ENCODE measurements at places on chromosomes 2 and 18.

DNA sequence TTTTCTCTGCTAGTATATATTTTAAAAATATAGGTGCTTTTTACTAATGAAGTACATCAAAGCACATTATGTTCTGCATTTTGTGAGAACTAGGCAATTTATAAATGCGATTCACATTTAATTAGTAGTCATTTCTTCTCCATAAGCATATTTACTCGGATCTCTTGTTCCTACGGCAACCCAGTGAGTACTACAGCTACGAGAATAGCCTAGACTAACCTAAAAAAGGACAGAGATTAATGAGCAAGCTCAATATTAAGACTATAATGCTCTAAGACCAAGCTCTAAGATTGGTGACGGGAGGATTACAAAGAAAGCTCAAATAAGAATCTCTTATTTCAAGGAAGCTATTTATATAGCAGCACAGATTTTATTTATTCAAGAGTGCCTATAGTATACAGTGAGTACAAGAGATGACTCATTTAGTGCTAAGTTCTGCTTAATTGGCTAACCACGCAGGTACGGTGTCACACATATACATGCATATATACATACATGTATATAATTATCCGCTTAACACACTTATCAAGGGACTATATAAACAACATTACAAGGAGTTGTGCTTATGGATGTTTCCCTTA, 364.7 kb downstream of the GPD2 start:
- no peak for DNase-seq

DNA sequence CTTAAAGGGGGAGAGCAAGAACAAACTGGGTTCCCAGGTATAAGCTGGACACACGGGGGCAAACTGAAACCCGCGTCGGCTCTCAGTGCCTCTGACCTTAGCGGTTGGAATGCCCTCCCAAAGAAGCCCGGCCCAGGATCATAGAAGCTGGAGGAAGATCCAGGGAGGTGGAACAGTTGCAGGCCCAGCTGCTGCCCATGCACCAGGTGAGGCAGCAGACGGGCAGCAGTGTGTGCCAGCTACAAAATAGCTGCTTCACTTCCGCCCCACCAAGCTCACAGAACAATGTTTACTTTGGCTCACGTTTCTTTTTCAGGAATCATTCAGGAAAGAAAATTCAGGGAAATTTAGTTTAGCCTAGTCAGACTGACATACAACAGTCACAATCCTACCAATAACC, 3.9 kb upstream of the ERMN start:
- no peak for DNase-seq

GRCh38 chr2:98948956-98949739, 13.1 kb upstream of the CRACDL start:
- DNase-seq, result no peak

DNA sequence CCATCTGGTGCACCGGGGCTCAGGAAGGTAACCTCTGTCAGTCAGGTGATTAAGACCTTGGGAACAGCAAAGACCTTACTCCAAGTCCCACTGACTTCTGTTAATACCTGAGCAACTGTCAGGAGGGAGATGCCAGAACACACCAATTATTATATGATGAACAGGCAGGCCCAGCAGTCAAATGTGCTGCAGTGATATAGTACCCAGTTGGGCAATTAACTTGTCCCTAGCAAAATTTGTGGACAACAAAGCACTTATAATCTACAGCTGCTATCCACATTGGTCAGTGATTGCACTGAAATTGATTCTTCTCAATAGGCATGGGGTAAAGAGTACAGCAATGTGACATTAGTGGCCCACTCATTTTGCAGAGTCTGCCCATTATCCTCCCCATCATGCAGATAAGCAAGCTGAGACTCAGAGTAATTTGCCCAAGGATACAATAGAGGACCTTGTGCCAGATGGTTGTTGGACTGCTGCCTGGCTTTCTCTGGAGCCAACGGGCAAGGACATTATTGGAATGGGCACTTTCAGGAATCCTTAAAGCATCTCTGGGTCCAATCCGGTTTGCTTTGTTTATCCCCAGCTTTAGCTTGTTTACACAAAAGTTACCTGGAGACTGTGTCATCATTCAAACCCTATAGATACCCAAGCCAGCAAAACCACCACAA, 147.6 kb downstream of the CCBE1 start:
- DNase-seq, result no peak

GRCh38 chr18:54392543-54393023, 34.9 kb downstream of the C18orf54 start:
- no peak for DNase-seq

GRCh38 chr2:38146275-38146906, 70.4 kb upstream of the CYP1B1 start:
- no peak for DNase-seq

- DNase-seq, result no peak
Observed at GRCh38 chr2:187640926-187641510, 86.8 kb upstream of the TFPI start.

GRCh38 chr2:23388294-23388693, 3.3 kb downstream of the KLHL29 start:
- DNase-seq, result no peak

DNA sequence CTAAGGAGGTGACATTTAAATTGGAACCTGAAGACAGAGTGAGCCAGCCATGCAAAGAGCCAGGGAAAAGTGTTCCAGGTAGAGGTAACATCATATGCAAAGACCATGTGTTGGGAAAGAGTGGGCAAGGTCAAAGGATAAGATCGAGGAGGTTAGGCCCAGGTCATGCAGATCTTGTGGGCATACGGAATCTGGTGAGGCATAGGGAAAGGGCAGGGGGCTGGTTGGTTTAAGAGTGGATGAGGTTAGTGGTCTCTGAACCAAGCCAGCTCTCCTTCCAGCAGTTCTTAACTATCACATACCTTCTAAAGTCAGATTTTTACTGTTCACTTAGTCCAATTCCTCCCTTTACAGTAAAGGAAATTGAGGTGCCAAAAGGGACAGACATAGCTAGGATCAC, 3.0 kb downstream of the ANKRD53 start:
- peak; percentile 12 for DNase-seq

All from ureter (tissue), 1 donor.